SJCRH30 (cell line): ENCODE measurements at places on chromosomes 3 and 15. TPM values are rescaled to one million over a fixed set of nuclear protein-coding genes. Genes with fewer than 3 reads are reported as not detected.

IQCB1 gene
- total RNA-seq, result 43.0 and 51.7 TPM in 2 replicates

TMEM202 gene
- not detected in 2 replicates for total RNA-seq

SIDT1 gene
- total RNA-seq, result 0.20 and 0.42 TPM in 2 replicates

FOXB1 gene
- total RNA-seq, result 0.51 and 0.76 TPM in 2 replicates

NOX5 gene
- total RNA-seq, result not detected in 2 replicates

POC1A gene
- total RNA-seq, result 27.1 and 28.3 TPM in 2 replicates

COL6A5 gene
- not detected in 2 replicates for total RNA-seq

MESP2 gene
- total RNA-seq, result not detected in 2 replicates

LYZL4 gene
- not detected in 2 replicates for total RNA-seq

SHQ1 gene
- total RNA-seq, result 14.0 and 14.1 TPM in 2 replicates

KIF15 gene
- 41.9 and 46.9 TPM in 2 replicates for total RNA-seq

SST gene
- not detected in 2 replicates for total RNA-seq

ANKRD63 gene
- 0.12 and 0.35 TPM in 2 replicates for total RNA-seq
